ENCODE measurements at places on chromosomes 4 and X. TPM values are rescaled to one million over a fixed set of nuclear protein-coding genes. Genes with fewer than 3 reads are reported as not detected.

DNA sequence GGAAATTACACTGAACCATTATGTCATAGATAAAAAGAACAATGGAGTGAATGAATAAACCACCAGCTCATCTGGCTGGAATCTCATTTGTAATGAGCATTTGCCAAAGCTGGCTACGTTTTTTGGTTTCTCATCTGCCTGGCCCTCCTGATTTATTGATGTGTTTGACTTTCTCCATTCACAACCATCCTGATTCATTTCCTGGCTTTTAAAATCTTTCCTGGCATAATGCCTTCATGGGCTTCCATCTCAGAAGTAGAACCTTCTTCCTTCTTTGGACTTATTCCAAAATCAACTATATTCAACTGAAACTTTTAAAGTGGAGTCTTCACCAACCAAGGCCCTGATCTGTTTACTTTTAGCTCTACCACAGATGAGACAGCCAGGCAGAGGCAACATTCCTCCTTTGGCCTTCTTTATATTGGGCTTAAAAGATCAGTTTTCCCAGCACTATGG, 36.0 kb upstream of the ARSJ start:
- DNase-seq: no peak

GRCh38 chr4:37948542-37948941, 11.7 kb upstream of the PTTG2 start:
- DNase-seq: no peak

Gene DOK7
- 0.50 TPM for total RNA-seq

Gene HPGD
- total RNA-seq: 20.0 TPM

DNA sequence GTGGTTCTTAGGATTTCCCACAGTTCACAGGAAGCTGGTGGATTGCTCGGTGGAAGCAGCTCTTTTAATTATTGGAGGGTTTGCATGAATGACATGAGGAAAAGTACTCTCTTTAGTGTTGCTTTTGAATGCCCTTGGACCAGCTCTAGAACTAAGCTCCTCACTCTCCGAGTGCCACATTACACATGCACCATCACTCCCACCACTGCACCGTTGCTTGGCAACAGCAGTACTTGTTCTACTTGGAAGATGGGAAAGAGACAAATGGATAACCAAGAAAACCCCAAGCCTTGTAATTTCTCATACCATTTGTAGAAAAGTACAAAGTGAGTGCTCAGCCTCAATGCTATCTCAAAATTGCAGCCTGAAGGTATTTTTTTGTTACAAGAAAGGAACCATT, 620.2 kb upstream of the BOD1L1 start:
- DNase-seq: no peak

DNA sequence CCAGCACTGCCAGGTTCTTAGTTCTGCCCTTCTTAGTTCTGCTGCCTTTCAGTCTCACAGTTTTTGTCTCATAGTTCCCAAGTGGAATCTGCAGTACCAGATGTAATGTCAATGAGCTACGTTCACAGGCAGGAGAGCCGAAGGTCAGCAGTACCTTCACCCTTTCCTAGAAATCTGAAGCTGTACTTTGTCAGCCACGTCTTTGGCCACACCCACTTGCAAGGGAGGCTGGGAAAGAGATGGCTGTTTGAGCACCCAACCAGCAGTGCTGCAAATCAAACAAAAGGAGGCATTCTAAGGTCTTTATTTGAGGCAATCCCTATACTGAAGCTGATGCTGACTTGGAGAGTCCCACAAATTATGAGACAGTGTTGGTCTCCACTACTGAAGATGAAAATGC, 199.1 kb upstream of the NPY2R start:
- no peak for DNase-seq

DNA sequence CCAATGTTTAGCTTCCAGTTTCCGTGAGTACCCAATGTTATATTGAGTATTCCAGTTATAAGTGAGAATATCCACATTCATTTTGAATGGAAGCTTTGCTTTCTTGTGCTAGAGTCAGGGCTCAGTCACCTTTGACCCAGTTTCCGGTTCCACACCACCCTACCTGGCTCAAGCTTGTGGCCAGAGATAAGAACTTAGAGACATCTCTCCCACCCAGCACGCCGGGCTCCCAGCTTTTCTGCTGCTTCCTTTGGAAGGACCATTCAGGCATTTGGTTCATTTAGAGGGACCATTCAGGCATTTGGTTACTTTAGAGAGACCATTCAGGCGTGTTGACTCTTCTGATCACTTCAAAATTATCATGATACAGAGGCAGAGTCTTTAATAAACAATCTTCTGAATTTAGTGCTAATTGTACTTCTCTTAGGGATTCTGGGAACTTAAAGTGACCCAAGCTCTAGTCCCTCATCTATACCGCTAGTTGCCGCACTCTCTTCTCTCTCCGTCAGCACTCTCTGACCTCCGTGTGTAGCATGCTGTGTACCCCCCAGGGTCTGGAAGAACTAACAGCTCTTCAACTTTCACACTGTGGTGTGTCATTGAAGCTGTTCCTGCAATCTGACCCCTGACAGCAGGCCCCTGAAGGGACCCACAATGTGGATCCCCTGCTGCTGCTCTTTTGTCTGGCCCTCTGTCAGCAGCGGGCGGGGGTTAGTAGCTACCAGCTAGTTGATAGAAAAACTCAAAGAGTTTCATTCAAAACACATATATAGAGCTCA, 943.1 kb downstream of the ARAP2 start:
- no peak for DNase-seq

Gene H2BW2
- total RNA-seq: not detected

Gene ABCB7
- total RNA-seq: 34.5 TPM

- peak; percentile 93 for DNase-seq
Observed at GRCh38 chrX:115344885-115345614, 55.5 kb downstream of the LUZP4 start.

GRCh38 chrX:104922206-104922621, 298.3 kb downstream of the TEX13A start:
- DNase-seq: no peak

- no peak for DNase-seq
Observed at GRCh38 chrX:12955882-12956703, 18.8 kb upstream of the TMSB4X start.

- no peak for DNase-seq
Observed at GRCh38 chr4:56906489-56907393, 959 bp upstream of the REST start.

DNA sequence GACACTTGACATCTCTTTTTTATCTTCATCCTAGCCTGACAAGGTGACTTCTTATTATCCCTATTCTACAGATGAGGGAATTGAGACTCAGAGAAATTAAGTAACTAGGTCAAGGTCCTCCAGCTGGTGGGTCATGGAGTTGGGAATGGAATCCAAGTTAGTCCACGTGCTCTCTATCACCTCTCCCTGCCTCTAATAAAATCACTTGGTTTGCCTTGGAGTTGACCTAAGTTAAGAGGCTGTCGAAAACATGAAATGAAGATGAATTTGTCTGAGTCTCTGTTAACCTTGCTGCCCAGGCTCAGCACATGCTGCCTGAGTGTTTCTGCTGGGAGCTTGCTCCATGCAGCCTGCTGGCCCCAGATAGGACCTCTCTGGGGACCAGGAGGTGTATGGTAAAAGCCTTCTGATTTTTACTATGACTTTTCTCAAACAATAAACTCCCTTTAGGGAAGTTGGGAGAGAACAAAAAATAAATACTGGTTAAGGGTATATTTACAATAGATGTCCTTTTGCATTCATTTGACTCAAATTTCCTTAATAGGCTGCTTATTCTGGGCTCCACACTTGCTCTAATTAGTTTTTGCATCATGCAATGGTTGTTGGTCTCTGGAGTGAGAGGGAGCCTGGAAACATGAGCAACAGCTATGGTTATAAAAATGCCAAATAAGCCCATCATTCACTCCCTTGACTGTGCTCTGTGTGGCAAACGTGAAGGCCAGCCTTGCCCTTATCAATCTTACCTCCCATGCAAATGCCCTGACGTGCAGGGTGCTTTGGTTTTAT, 61.6 kb upstream of the DHX15 start:
- no peak for DNase-seq

GRCh38 chr4:169765835-169766234, 8.1 kb upstream of the HPF1 start:
- no peak for DNase-seq

Gene SHROOM4
- total RNA-seq: 5.4 TPM

DNA sequence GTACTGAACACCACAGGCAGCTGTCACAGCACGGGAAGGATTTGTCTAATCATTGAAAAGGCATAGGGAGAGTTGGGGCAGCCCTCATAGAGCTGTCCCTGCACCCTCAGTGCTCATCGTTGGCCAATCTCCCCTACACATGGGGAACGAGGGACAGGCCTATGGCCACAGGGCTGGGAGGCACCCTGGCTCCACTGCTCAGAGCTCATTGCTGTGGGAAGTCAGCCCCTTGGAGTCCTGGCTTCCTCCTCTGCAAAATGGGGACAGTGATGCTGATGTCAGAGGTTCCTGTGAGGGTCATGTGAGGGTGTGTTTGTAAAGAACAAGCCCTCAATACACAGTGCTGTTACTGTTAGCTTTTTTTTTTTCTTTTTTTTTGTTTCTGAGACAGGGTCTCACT, 19.3 kb upstream of the HTRA3 start:
- no peak for DNase-seq

Measured in esophagus muscularis mucosa (tissue), 4 donors.